Urinary bladder (tissue), 4 donors: ENCODE measurements at places on chromosomes 3 and 15. TPM values are rescaled to one million over a fixed set of nuclear protein-coding genes. Genes with fewer than 3 reads are reported as not detected.

EPHB3 gene
- 28.0 TPM for total RNA-seq

KBTBD13 gene
- 0.32 TPM for total RNA-seq

LRRC2 gene
- total RNA-seq: 4.3 TPM

RTP3 gene
- not detected for total RNA-seq

ACTRT3 gene
- total RNA-seq: 3.3 TPM

NANOGP8 gene
- total RNA-seq: 0.53 TPM

SNTN gene
- not detected for total RNA-seq

TJP1 gene
- total RNA-seq: 149 TPM

MAP1A gene
- total RNA-seq: 14.3 TPM

P2RY1 gene
- 23.7 TPM for total RNA-seq

SERPINI2 gene
- 3.9 TPM for total RNA-seq

CHRM5 gene
- total RNA-seq: 0.48 TPM

ESYT3 gene
- total RNA-seq: 3.2 TPM

CLDN16 gene
- total RNA-seq: 0.37 TPM

C3orf80 gene
- 1.0 TPM for total RNA-seq

TGM4 gene
- total RNA-seq: not detected

PYGO1 gene
- 40.9 TPM for total RNA-seq

ARRDC4 gene
- total RNA-seq: 36.7 TPM

DUOXA2 gene
- total RNA-seq: 0.42 TPM

PDCD10 gene
- 88.7 TPM for total RNA-seq

UBAP1L gene
- total RNA-seq: 3.9 TPM

XCR1 gene
- 1.0 TPM for total RNA-seq

IL5RA gene
- total RNA-seq: 0.69 TPM

SELENOK gene
- total RNA-seq: 54.4 TPM

RSL24D1 gene
- total RNA-seq: 136 TPM

CCR3 gene
- not detected for total RNA-seq

FRMD4B gene
- 39.1 TPM for total RNA-seq

THBS1 gene
- total RNA-seq: 462 TPM

CHRNA5 gene
- total RNA-seq: 3.3 TPM

MUC13 gene
- total RNA-seq: not detected

MYO5C gene
- total RNA-seq: 11.6 TPM

RPSA gene
- 970 TPM for total RNA-seq
